Stimulated activated CD4-positive, alpha-beta T cell treated with anti-CD3 and anti-CD28 coated beads, Interleukin-1b, Interleukin-23, amount 100 ng/mL, for 48 hours (primary cell): ENCODE measurements at places on chromosomes 6 and 20.

DNA sequence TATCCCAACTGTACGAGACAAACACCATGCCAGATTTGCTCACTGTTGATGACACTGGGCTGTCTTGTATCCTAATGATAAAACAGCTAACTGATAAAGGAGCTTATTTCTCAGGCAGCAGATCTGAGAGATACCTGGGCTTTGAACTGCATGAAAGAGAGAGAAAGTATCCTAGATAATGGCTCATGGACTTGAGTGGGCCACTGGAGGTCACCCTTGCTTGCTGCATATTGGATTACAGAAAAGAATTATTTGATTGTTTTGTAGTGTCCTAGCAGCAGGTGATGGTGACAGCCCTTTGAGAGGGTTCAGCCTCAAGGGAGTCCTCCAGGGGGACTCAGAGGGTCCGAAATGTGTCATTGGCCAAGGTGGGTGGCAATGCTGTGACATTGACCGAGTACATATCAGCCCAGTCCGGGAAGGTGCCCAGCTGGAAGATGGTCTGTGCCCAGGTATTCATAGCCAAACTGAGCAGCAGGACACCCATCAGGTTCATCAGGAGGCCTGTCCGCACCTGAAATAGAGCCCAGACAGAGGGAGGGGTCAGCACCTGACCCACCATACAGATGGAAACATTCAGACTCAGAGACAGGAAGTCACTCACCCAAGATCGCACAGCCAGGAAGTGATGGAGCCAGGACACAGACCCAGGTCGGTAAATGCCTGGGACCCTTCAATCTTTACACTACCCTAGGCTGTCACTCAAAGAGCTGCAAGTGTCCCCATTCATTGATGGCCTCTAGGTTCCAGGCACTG lies 9.4 kb upstream of the OCSTAMP start:
- no peak for DNase-seq

GRCh38 chr20:62524505-62524911 lies 48.7 kb upstream of the GATA5 start:
- DNase-seq: no peak

- no peak for DNase-seq
Measured at GRCh38 chr20:51360451-51361201, 181.9 kb downstream of the NFATC2 start.

DNA sequence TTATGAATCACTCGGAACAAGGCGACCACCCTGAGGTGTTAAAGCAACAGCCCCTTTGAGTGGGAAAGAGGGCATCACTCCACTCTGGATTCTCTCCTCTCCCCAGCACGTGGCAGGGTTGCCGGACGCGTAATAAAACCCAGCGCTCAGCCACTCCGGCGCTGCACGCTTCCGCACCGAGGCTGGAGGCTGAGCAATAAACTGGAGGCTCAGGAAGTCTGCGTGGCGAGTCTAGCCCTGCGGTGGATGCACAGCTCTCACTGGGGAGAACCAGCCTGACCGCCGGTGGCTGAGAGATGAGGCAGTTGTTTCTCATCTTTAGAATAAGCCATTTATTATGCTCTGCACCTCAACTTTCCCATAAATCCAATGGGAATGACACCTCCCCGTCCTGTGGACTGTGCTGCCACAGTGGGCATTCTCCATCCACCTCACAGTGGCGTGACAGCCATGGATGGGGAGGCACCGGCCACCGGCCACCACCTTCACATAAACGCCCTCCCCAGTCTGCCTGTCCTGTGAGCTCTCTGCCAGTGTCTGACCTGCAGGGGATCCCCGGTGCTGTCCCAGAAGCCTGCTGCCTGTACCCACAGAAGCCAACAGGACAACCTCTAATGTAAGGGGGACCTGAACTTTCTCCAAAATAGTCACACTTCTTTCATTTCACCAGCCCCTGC lies 64.2 kb upstream of the GGTLC1 start:
- DNase-seq: no peak

DNA sequence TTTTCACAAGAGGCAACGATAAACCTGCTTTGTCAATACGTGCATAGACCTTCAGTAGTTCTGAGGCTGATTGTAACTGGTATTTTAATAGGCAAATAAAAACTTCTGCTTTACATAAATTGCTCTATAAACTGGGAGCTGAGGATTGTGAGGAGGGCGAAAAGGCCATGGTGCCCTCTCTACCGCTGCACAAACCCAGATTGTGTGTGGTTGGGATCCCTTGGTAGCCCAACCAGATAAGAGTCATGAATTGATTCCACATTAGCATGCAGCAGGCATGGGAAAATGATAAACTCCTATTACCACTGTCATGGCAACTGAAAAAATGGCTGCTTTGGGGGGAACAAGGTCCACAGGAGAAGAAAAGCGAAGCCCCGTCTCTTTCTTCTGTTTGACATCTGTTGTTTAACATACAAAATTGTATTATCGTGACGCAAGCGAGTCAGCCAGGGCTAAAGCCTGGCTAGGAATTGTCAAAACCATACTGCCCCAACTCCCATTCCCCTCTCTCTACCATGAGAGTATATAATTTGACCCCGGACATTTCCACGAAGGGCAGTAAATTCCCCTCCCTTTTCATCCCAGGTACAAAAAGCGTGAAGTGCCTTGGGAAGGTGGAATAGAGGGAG lies 157.8 kb upstream of the SALL4 start:
- DNase-seq: no peak

DNA sequence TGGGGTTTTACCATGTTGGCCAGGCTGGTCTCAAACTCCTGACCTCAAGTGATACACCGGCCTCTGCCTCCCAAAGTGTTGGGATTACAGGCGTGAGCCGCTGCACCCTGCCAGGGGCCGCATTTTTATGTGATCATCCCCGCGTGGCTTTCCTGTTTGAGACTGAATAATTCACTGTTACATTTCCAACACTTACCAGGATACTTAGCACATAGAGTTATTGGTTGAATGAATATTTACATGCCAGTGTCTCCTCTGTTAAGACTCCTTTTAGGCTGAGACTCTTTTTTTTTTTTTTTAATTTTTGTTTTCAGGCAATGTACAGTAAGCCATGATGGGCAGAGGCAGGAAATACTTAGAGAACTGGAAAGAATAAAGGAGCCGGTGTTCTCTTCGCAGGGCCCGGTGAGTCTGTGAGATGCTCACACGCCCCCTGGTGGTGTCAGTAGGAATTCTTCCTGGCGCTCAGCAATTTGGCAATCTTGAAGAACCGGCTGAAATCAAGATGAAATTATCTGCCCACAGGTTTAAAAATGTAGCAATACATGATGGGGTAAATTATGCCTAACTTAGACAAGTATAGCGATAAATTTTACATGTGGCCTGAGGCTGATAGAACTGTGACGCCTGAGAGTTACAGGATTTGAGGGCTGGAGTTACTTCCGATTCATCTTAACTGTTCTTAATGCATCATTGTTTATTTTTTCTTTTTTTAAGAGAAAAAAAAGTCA lies 7.6 kb upstream of the RNF114 start:
- peak; percentile 79 for DNase-seq

DNA sequence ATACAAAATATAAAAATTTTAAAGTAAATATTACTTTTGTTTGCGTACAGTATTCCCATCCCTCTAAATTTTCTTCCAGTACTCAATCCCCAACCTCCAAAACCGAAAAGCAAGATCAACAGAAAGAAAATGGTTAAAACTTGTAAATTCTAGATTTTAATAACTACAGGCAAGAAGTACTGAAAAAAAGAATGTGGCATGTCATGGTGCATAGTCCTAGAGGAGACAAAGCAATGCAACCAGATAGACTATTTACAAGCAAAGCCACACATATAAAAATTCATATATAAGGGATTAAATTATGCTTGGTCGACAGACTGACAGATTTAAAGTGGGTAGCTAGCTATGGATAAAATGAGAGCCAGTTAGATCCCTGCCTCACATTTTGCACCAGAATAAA lies 56.5 kb upstream of the HFE start:
- DNase-seq: no peak

DNA sequence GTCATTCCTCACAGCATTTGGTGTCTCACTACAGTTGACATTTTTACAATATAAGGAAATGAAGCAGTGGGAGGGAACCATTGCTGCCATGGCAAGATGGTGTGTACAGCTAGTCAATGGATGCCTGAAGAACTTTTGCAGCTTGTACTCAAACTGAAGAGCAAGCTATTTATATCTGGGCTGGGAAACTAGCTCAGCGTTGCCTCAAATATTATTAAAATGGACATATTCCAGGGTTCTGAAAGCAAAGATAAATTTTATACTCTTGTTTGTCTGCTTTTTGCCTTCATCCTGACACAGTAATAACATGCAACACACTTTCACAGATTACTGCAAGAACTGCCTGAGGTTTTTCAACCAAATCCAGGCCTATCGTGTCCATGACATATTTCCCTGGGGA lies 156.4 kb upstream of the COL21A1 start:
- no peak for DNase-seq

DNA sequence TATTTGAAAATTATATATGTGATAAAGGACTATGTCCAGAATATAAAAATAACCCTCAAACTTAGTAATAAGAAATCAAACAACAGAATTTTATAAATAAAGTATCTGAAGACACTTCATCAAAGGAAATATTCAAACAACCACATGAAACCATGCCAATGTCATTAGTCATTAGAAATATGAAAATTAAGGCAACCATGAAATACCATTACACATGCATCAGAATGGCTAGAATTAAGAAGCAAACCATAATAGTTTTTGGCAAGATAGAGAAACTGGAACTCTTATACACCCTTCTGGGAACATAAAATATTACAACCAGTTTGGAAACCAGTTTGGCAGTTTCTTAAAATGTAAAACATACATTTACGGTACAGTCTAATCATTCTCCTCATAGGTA lies 137.2 kb upstream of the ADGRB3 start:
- DNase-seq: no peak

GRCh38 chr6:97450087-97450486 lies 167.1 kb upstream of the MMS22L start:
- no peak for DNase-seq

GRCh38 chr6:55286824-55287223 lies 40.4 kb upstream of the GFRAL start:
- no peak for DNase-seq

DNA sequence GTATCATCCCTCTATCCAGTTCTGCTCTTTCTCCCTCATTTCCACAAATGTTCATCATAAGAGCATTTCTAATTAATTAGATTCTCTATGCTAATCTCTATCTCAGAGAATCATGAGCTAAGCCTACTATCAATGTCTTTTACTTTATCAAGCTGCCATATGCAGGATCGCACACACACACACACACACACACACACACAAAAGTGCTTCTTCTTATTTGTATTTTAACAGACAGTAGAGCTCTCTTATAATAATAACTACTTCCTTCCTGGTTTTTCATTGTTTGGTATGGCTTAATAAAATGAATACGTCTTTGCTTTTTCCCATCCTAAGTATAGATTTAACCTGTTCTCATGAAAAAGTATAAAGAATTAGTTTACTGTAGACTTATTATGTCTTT lies 170.2 kb downstream of the HAO1 start:
- no peak for DNase-seq

- DNase-seq: no peak
Measured at GRCh38 chr6:84269947-84270733, 42.7 kb upstream of the CEP162 start.

DNA sequence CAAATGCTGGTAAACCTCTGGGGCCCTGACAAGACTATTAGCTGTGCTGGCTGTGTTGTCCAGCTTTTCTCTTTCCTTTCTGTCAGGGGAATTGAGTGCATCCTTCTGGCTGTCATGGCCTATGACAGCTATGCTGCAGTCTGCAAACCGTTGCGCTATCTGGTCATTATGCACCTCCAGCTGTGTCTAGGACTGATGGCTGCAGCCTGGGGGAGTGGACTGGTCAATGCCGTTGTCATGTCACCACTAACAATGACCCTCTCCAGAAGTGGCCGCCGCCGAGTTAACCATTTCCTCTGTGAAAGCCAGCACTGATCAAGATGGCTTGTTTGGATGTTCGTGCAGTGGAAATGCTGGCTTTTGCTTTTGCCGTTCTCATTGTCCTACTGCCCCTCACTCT lies 20.3 kb downstream of the OR2B6 start:
- no peak for DNase-seq

DNA sequence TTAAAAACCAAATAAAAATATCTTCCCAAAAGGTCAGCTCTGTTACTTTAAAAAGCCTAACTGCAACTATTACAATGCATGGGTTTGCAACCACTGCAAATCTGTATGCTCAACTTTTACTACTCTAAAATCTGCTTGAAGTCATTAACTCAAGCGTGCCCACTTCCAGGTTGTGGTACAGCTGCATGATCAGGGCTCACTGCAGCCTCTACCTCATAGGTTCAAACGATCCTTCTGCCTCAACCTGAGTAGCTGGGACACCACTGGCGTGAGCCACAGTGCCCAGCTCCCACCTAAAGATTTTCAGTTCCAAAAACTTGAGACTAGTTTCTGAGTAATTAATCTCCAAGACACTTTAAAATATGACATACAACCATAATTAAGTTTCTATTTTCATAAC lies 8.2 kb downstream of the DIDO1 start:
- peak; percentile 33 for DNase-seq

DNA sequence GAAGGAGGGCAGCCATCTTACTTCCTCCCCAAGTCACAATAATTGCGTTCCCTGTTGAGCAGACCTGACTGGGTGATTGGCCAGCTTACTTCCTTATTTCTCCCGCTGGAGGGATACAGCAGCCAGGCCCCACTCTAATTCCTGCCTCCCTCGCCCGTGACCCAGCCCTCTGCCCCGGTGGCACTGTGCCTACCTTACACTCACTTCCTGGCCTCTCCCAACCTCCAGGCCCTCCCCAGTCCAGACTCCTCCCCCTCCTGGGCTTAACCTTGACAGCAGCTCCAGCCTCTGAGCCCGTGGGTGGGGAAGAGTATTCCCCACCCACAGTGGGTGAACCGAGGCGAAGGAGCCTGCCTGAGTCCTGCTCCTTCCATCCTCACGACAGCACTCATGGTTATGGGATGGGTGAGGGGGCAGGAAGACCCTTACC lies 3.0 kb downstream of the BAK1 start:
- DNase-seq: no peak

DNA sequence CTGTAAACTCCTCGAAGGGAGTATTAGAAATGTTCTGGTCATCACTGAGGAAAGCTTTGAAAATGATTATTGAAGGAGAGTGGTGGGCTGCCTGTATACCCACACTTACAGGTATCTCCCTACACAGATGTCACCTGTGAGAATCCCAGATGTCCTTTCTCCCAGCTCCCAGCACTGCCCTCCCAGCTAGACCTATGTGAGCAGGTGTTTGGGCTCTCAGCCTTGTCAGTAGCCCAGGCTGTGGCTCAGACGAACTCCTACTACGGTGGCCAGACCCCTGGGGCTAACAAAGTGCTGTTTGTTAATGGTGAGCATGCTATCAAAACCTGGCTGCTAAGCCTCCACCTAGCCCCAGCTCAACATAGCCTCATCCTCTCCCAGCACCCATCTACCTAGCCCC lies 7.1 kb downstream of the PRSS16 start:
- no peak for DNase-seq

DNA sequence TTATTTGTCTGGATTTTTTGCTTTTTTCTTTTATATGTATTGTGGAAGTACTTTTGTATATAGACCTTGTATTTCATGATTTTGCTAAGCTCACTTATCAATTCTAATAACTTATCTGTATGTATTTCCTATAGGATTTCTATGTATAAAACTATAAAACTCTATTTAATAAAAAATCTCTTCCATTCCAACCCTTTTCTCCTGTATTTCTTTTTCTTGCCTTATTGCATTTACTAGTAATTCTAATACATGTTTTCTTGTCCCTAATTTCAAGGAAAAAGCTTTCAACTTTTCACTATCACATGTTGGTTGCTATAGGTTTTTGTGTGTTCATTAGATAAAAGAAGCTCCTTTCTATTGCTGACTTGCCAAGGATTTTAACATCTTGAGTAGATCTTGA lies 125.3 kb downstream of the MBOAT1 start:
- no peak for DNase-seq
